CD14-positive monocyte (primary cell): ENCODE measurements at places on chromosomes 16 and 17. TPM values are rescaled to one million over a fixed set of nuclear protein-coding genes. Genes with fewer than 3 reads are reported as not detected.

GRCh38 chr16:55505333-55506015 is 3.4 kb upstream of the LPCAT2 start:
- H3K36me3 ChIP-seq, result no peaks in the 10 kb centered on the region
- no peak overlapping the region for H3K27ac ChIP-seq
- peaks cover 26% of the 10 kb centered on the region for H3K4me1 ChIP-seq
- no peaks in the 10 kb centered on the region for H3K27me3 ChIP-seq

DNA sequence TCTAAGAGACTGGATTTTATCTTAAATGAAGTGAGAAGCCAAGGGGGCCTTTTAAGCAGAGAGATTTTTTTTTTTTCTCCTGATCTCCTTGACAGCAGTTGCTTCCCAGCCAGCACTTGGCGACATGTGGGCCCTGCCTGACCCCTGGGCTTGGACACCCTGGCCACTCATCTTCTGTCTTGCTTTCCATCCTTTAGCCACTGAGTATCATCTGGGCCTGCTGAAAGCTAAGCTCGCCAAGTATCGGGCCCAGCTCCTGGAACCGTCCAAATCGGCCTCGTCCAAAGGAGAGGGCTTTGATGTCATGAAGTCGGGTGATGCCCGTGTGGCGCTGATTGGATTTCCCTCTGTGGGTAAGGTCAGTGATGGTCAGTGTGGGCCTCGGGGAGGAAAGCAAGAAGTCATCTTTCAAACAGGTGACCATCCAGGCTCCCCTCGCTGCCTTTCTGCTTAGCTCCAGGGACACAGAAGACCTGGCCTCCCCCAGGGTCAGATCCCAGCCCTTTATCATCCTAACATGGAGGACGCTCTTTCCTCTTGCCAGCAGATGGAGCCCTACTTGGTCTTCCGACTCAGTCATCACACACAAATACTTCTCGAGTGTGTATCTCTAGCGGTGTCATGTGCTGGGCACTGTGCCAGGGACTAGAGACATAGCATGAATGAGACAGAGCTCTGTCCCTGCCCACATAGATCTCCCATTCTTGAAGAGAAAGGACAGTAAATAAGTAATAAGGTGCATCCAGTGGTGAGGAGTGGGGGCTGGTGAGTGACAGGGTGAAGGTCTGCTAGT is 6.1 kb downstream of the DRG2 start:
- peaks cover 73% of the 10 kb centered on the region for H3K36me3 ChIP-seq
- H3K27me3 ChIP-seq, result no peaks in the 10 kb centered on the region
- H3K4me3 ChIP-seq, result no peak overlapping the region
- no peak for DNase-seq

DNA sequence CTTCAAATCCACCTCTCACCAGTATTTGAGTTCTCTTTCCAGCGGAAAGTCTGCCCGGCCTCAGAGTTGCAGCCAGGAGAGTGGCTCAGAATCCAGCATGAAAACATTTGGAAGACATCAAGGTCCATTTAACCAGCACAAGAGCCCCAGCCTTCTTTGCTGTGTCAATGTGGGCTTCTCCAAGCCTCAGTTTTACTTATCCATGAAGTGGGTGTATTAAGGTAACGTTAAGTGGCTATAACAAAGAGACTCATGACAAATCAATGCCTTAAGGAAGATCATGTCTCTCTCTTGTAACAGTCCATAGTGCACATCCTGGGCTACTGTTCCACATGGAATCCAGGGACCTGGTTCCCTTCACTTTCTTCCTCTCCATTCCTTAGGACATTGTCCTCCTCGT is 959 bp upstream of the SPPL2C start:
- H3K36me3 ChIP-seq, result no peaks in the 10 kb centered on the region
- no peak for DNase-seq
- H3K27ac ChIP-seq, result no peak overlapping the region
- H3K4me1 ChIP-seq, result no peaks in the 10 kb centered on the region

DNA sequence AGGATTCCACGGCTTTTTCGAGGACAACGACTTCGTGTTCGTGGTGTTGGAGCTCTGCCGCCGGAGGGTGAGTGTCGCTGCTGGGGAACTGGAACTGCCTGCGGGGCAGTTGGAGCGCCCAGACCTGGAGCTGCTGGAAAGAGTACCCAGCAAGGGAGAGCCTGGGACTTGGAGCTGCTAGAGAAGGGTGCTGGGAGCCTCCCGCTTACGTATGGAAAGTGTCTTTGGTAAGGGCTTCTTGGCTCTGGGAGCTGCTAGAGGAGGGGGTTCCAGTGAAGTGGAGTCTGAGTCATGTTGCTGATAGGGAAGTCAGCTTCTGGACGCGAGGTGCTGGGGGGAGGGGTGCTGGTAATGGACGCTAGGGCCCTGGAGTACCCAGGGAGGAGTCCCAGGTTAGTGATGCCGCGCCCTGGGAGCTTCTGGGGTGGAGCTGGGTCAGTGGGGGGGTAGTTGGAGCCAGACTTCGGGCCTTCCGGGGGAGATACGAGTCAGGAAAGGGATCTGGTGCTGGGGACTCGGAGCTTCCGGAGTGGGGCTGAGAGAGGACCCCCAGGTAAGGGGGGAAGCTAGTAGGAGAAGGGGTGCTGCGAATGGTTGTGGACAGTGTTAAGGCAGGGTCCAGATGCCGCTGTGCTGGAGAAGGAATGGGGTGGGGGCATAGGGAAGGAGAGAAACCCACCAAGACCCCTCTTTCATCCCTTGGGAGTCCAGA is 741 bp downstream of the PLK1 start:
- H3K4me3 ChIP-seq, result peak overlapping the region; percentile 85
- no peaks in the 10 kb centered on the region for H3K27me3 ChIP-seq
- peaks cover 44% of the 10 kb centered on the region for H3K4me1 ChIP-seq
- H3K27ac ChIP-seq, result peak overlapping the region; percentile 3

DNA sequence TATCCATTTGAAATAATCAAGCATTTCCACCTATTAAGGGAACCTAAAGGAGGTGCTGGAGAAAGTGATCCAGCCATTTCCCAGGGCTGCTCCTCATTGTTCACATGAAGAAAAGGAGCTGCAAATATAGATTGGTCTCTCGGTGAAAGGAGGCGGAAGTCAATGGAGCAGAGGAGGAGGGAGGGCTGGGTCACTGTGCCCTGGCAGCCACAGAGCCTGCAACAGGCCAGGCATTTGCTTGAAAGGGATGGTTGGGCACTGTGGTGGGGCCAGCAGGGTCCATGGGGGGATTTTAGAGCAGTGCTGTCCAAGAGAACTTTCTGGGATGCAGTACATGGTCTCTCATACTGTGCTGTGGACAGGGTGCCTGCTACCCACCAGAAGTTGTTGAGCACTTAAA is 173.2 kb downstream of the CYLD start:
- no peak overlapping the region for H3K4me3 ChIP-seq
- H3K27ac ChIP-seq, result no peak overlapping the region
- no peaks in the 10 kb centered on the region for H3K36me3 ChIP-seq

DNA sequence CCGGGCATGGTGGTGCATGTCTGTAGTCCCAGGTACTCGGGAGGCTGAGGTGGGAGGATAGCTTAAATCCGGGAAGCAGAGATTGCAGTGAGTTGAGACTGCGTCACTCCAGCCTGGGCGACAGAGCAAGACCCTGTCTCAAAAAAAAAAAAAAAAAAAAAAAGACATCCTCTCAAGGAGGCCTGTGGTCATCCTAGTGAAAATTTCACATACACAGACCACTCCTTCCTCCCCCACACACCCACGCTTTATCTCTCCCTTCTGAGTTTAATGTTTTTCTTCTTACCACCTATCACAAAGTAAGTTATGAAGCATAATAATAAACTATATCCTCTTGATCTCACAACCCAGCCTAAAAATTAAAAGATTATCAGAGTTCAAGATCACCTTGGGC is 1.3 kb upstream of the NOL11 start:
- H3K27me3 ChIP-seq, result no peaks in the 10 kb centered on the region
- DNase-seq, result no peak
- no peak overlapping the region for H3K27ac ChIP-seq
- H3K4me3 ChIP-seq, result no peak overlapping the region

GRCh38 chr17:35795007-35795870 is at the start of gene MMP28:
Gene MMP28, minus strand, starts transcription at chr17:35795641. Its CDS starts 264 bp downstream, at chr17:35795377.
- H3K36me3 ChIP-seq, result no peaks in the 10 kb centered on the region
- H3K4me1 ChIP-seq, result peaks cover 15% of the 10 kb centered on the region
- no peak within 1 kb of the TSS for H3K27ac ChIP-seq
- H3K27me3 ChIP-seq, result peaks cover 57% of the 10 kb centered on the region
- no peak for DNase-seq

- H3K4me3 ChIP-seq, result peak overlapping the region; percentile 32
- peaks cover 2% of the 10 kb centered on the region for H3K27me3 ChIP-seq
- no peaks in the 10 kb centered on the region for H3K36me3 ChIP-seq
Observed at GRCh38 chr17:32319548-32319905, 22.4 kb downstream of the C17orf75 start.

Gene KRT33B
- polyA plus RNA-seq, result not detected

Gene CEP295NL
- polyA plus RNA-seq, result not detected

Gene CTF1
- 0.60 and 0.93 TPM in 2 replicates for polyA plus RNA-seq

Gene ST6GALNAC1
- polyA plus RNA-seq, result not detected

Gene RSPRY1
- 7.1 and 15.7 TPM in 2 replicates for polyA plus RNA-seq

Gene HOXB7
- polyA plus RNA-seq, result not detected

Gene NOS2
- polyA plus RNA-seq, result not detected

Gene RPL27
- 1,073 TPM for polyA plus RNA-seq
